ENCODE measurements at places on chromosomes 1 and 21.

DNA sequence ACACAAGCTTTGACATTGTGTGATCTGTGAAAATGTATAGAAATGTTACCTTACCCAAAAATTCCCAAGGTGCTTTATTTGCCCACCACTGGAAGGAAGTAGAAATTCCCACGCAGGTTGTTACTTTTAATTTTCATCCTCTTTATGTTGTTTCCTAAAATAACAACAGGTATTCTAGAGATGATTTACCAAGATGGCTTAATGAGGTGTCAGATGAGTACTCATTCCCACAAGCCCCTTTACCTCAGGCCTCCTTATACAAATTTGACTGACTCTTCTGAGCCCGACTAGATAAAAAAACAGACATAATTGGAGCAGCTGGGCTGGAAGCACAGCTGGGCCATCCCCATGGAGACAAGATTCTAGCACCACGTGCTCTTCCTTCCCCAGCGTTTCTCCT is 114.6 kb downstream of the LIPI start:
- DNase-seq: no peak

DNA sequence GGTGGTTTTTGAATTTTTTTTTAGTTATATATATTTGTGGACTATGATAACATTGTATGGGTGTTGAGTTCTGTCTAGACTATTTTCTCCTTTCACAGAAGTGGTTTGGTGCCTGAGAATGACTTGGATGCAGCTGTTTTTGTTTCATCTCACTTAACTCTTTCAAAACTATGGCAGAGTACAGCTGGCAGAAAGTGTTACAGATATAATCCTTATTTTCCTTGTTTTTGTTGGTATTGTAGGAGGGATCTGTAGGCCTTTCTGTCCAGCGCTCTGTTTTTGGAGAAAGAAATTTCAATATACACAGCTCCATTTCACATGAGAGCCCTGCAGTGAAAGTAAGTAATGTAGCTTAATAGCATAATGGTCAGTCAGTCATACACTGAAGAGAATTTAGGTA is 13.1 kb downstream of the CDC7 start:
- DNase-seq: no peak

DNA sequence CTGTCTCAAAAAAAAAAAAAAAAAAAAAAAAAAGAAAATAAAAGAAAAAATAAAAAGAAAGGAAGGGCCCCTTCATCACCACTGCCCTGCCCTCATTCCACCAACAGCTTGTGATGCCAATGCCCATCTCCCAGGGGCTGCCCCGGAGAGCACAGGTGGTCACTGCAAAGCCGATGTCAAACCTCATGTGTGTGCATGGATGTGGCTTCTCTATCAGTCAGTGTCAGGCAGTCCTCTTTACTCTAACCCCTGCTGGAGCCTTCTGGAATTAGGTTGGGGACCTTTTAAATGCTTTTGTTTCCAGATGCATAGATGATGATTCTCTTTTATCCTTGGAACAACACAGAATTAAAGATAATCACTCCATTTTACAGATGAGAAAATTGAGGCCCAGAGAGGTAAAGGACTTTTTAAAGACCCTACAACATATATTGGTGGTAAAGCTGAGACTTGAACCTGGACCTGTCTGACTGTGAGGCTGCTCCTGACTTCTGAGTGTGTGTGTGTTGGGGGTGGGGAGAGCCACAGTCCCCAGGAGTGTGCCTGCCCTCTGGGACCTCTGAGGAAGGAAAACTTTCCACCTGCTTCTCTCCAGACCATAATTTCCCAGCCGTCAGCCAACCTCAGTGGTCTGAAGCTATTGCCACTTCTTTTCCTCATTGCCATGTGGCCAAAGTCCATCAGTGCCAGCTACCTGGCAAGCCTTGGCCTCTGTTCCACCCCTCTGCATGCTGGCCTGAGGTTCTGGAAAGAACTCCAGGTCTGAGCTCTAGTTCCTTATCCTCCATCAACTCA is 3.0 kb upstream of the TMEM54 start:
- no peak for DNase-seq

GRCh38 chr21:35135481-35135880 is 86.4 kb upstream of the RUNX1 start:
- DNase-seq: no peak

- DNase-seq: no peak
Observed at GRCh38 chr1:177849579-177850290, 120.1 kb downstream of the SEC16B start.

GRCh38 chr1:214967865-214968575 is 114.5 kb upstream of the KCNK2 start:
- DNase-seq: no peak

DNA sequence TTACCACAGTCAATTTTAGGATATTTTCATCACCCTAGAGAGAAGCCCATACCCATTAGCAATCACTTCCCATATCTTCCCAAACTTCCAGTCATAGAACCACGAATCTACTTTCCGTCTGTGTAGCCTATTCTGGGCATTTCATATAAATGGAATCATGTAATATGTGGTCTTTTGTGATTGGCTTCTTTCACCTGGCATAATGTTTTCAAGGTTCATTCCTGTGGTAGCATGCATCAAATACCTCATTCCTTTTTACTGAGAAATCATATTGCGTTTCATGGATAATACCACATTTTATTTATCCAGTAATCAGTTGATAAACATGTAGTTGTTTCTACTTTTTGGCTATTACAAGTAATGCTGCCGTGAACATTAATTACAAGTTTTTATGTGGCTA is 21.5 kb downstream of the DESI2 start:
- DNase-seq: no peak

DNA sequence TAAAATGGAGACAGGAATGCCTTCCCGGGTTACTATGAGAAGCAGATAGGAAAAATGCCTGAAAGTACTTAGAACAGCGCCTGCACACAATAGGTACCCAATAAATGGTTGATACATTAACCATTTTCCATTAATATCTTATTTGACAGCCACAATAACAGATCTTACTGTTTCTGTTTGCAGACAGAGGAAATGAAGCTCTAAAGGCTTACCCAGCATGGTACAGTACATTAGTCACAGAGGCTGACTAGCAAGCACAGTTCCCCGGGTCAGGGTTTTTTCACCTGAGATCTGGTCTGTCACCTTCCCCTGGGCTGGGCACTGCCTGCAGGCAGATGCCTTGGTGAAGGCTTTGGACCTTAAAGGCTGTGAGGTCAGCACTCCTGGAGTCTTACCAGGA is 2.9 kb downstream of the TRIM63 start:
- DNase-seq: no peak

DNA sequence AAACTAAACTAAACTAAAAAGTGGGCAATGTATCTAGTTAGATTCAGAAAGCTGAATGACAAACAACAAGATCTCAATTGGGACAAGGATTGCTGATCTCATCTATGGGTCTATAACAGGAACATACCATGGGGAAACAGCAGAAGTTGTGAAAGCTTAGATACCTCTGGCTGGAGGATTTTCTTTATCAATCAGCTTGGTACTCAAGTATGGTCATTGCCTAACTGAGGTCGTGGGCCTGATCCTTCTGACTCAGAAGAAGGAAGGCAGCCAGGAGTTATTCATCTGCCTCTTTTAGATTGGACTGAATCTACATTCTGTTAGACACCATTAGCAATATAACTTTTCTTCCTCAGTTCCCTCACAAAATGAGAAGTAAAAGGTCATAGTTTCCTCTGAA is 39.7 kb downstream of the DNTTIP2 start:
- DNase-seq: no peak

DNA sequence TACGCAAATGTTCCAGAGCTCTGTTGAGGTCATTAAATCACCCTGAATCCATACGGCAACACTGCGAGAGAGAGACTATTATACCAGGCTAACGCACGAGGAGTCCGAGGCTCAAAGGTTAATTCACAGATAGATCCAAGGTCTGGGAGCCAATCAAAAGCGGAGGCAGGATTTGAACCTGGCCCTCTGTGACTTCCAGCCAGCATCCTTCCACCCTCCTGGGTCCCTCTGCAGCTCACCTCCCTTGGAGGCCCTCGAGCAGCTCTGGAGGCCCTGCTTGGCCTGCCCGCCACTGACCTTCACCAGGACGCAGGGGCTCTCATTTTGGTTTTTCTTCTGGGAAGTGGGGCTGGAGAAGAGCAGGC is 42.1 kb downstream of the KIAA1614 start:
- DNase-seq: no peak

DNA sequence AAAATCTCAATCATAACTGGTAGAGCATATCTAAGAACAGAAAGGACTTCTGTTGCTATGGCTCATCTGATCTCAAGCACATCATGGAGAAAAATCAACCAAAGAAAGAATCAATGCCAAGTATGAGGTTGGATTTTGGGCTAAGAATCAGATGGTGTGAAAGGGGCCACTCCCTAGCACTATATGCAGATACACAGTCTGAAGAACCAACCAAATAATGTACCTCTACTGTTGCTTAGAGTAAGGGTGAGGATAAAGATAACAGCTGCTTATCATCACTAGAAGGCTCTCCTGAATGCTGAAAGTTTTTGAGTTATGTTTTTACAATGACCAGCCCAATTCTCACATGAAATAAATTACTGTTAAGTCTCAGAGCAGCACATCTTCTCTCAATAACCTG is 35.6 kb downstream of the ST7L start:
- no peak for DNase-seq

- no peak for DNase-seq
Observed at GRCh38 chr1:36565576-36566501, 83.1 kb upstream of the CSF3R start.

- no peak for DNase-seq
Observed at GRCh38 chr21:33206771-33207281, 22.9 kb upstream of the IFNAR2 start.

DNA sequence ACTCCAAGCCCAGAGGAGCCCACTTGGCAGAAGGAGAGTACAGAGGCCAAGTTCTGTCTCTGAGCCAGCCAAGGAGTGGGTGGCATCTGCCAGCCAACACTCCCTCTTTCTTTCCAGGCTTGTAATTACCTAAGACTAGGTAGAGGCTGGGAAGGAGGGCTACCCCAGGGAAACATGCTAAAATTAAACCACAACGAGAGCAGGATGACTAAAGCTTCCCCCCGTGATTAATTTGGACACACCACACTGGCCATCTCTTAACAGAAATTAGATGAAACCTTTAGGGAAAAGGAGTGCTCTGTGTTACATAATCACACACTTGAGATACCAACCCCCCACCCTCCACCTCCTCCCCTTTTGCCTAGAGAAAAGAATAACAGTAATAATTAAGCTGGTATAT is 102.1 kb upstream of the ZC3H12A start:
- no peak for DNase-seq

DNA sequence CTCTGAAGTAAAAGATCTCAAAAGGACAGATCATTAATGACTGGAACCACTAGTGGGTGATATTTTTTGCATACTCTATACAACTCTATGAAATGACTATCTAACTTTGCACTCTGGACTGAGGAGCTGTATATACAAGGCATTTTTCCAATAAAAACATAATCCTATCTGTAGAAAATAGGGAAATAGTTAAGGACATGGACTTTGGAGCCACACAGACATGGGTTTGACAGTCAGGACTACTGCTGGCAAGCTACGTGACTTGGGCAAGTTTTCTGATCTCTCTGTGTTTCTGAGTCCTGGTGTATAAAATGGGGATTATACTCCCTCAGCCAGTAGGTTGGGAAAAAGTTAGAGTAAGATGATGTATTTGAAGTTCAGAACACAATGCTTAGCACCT is 20.9 kb upstream of the HSD3B2 start:
- DNase-seq: no peak

- DNase-seq: no peak
Observed at GRCh38 chr1:21229246-21230000, 52.7 kb upstream of the EIF4G3 start.

GRCh38 chr1:15640667-15641066 is 23.4 kb downstream of the DDI2 start:
- DNase-seq: no peak

DNA sequence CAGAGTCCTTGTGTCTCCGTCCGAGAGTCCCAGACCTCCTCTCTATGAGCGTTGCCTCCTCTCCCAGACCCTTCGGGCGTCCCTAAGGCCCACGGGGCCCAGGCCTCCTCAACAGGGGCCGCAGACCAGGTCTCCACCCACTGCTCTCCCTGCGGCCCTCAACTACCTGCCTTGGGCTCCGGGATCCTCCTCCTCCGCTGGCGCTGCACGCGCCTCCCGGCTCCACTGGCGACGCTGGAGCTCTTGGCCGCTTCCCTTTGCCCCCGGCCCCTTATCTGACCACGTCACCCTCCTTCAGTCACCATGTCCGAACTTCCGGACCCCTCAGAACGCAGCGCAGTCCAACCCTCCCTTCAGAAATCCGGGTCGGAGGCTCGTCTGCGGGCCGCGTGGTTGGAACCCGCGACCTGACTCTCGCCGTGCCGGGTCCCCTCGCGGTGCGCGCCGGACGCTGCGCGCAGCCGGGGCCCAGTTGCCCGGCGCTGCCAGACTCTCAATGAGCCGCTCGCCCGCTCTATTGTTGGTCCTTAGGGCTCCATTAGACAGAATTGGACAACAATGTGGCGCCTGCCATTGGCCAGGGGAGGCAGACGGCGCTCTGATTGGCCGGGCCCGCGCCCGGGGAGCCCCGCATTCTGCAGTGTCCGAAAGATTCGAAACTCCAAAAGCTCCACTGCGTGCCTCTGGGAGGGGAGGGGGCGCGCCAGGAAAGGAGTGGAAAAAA is at the start of gene DMRTA2:
DMRTA2 (minus strand) TSS at position 498 of the 724 bp plus-strand sequence. CDS start 1,907 bp downstream, outside the sequence.
- peak; percentile 7 for DNase-seq

GRCh38 chr1:63884486-63884885 is 110.7 kb downstream of the ROR1 start:
- no peak for DNase-seq

- DNase-seq: no peak
Observed at GRCh38 chr1:153485863-153486262, 25.4 kb upstream of the S100A7 start.

GRCh38 chr1:186762653-186763052 is 66.1 kb upstream of the PLA2G4A start:
- DNase-seq: no peak

DNA sequence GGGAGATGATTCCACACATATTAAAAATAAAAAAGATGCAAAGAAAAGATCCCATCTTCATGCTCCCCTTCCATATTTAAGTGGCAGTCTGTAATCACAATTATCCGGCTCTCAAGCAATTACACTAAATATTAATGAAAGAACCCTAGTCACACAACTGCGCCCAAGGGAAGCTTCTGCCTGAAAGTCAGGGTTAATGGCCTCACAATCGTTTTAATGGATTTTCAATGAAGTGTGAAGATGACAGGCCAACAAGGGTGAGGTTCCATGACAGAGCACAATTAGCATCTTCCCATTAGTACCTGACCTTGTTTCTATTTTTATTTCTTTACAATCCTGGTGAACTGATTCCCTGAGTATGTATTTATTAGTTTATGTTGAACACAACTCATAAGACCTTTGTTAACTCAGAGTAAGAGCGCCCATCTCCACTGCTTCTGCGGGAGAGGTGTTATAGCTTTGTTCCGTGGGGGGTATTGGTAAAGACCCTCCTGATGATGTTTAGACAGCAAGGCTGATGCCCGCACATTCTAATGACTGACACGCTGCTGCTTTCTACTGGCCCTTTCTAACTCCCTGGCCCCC is 80.9 kb downstream of the IER5 start:
- no peak for DNase-seq

All from activated CD4-positive, alpha-beta T cell treated with anti-CD3 and anti-CD28 coated beads, Interleukin-2, amount 50 U/mL, for 48 hours (primary cell).